ENCODE measurements at places on chromosomes 1 and 21.

- ATAC-seq, result peak; percentile 20
Observed at GRCh38 chr1:208157769-208158168, 86.4 kb downstream of the PLXNA2 start.

- ATAC-seq, result no peak
Observed at GRCh38 chr1:111404588-111404987, 22.9 kb downstream of the OVGP1 start.

GRCh38 chr1:19665496-19666465 lies 1.1 kb downstream of the HTR6 start:
- no peak for ATAC-seq

- ATAC-seq, result no peak
Observed at GRCh38 chr1:154664331-154665002, 56.5 kb upstream of the ADAR start.

DNA sequence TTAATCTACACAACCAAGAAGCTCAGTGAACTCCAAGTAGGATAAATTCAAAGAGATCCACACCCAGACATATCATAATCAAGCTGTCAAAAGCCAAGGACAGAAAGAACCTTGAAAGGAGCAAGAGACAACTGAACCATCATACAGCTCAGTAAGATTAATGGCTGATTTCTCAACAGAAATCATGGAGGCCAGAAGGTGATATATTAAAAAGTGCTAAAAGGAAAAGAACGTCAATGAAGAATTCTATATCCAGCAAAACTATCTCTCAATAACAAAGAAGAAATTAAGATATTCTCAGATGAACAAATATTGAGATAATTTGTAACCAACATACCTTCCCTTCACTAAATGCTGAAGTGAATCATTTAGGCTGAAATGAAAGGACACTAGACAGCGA lies 161.8 kb downstream of the TRABD2B start:
- no peak for ATAC-seq

DNA sequence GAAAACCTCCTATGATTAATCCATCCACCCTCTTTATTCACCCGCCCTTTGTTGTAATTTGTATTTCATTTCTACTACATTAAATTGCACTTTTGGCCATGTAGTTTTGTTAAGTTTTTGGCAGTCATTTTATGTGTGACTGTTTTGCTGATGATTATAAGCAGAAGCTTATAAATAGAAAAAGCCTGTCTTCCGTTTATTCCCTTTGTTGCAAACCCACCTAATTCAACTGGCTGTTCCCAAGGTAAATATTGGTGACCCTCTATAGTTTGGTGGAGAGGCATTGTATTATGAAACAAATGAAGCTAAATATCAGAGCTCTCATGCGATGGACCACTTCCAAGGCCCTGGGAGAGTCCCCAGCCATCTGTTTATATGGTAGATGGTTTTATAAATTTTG lies 36.7 kb upstream of the IGSF3 start:
- no peak for ATAC-seq

- ATAC-seq, result no peak
Observed at GRCh38 chr1:223062177-223062576, 80.9 kb downstream of the TLR5 start.

DNA sequence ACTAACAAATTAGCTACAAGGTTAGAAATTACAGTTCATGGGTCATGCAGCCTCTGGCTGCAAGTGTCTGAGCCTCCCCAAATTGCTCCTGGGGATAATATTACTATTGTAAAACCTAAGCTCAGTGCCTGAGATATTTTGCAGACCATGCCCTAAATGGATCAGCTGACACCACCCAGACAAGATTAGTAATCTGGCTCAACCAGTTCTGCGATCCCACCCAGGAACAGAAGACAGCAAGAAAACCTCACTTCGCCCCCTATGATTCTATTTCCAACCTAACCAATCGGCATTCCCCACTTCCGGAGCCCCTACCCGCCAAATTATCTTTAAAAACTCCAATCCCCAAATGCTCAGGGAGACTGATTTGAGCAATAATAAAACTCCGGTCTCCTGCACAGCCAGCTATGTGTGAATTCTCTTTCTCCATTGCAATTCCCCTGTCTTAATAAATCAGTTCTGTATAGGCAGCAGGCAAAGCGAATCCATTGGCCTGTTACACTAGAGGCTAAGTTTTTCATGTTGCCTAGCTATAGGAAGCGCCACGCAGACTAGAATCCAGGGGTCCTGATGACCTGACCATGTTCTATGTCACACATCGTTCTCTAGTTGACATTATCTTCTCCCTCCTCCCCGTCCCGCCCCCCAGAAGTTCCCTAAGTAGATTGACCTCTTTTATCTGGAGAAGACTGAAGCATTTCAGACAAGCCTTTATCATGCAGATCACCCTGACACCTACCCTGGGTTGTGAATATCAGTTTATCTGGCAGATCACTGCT lies 22.4 kb upstream of the ZFYVE9 start:
- ATAC-seq, result no peak

DNA sequence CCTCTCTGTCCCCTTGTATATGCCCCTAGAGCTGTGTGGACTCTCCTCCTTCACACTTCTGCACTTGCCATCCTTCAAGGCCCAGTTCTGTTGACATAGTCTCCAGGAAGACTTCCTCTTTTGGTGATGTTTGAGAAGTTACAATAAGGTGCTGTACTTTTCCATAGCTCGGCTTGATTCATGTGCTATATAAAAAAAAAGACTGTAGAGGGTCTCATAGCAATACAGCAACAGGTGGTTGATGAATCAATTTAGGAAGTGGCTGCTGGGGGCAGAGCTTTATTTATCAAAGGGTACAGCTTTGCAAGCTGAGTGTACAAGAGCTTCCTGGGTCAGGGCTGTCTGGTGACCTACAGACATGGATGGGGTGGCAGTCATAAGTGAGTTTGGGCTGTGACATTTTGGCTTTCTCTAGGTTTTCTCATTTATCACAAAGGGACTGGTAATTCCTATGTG lies 102.7 kb downstream of the RUNX1 start:
- ATAC-seq, result no peak

DNA sequence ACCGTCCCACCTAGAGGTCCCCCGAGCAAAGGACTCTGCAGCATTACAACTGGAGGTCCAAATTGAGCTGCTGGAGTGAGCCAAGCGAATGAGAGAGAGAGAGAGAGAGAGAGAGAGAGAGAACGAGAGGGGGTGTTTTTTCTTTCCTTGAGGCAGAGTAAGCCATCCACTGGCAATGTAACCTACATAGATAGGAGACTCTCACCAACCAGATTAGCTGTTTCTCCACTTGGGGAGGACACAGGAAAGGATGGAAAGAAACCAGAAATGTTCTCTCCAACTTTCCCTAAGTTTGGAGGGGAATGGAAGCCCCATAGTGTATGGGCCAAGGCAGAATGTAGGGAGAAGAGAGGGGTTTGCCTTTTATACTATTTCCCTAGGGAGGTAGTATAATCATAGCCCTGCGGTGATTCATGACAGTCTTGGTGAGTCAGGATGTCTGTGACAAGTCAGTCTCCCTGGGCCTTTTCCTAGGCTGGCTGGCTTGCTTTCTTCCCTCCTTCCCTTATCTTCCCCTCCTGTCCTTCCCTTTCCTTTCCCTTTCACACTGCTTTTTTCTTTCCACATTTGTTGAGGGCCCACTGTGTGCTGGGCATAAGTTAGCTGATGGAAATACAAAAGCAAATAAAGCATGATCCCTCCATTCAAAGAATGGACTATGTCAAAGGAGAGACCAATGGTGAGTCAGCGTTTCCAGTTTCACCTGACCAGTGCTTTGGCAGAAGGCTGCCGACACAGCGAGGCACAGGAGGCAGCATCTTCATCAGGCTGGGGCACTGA lies 7.1 kb downstream of the FNDC7 start:
- ATAC-seq, result no peak

DNA sequence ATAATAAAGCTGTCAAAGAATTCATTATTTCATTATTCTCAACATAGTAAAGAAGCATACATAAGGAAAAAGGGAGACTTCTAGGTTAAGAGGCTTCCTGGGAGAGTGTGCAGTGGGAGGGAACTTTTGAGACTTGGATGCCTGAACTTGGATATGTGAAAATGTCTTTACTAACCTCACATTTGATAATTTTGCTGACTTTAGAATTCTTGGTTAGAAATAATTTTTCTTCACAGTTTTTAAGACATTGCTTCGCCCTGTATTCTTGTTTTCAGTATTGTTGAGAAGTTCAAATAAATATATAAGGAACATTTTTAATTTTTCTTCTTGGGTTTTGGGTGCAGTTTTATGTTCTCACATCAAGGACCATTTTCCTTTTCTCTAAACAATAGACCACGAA lies 40.0 kb downstream of the GPSM2 start:
- ATAC-seq, result no peak

DNA sequence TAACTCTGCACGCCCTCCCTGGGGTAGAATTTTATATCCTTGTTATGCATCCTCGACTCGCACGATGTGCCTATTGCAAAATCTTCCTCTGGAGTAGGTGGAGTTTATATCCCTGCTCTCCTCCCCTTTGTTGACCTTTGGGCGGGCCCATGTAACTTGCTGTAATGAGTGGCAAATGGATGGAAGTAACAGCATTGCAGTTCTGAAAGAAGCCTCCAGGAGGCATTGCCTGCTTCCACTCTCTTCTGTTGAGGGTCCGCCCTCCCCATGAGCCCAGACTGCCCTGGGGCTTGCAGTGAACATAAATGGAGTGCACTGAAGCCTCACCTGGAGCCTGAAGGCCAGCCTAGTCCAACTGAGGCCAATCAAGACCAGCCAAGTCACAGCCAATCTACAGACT lies 62.2 kb upstream of the GRIK3 start:
- no peak for ATAC-seq

GRCh38 chr1:183577897-183578465 lies 12.3 kb downstream of the NCF2 start:
- ATAC-seq, result peak; percentile 17

DNA sequence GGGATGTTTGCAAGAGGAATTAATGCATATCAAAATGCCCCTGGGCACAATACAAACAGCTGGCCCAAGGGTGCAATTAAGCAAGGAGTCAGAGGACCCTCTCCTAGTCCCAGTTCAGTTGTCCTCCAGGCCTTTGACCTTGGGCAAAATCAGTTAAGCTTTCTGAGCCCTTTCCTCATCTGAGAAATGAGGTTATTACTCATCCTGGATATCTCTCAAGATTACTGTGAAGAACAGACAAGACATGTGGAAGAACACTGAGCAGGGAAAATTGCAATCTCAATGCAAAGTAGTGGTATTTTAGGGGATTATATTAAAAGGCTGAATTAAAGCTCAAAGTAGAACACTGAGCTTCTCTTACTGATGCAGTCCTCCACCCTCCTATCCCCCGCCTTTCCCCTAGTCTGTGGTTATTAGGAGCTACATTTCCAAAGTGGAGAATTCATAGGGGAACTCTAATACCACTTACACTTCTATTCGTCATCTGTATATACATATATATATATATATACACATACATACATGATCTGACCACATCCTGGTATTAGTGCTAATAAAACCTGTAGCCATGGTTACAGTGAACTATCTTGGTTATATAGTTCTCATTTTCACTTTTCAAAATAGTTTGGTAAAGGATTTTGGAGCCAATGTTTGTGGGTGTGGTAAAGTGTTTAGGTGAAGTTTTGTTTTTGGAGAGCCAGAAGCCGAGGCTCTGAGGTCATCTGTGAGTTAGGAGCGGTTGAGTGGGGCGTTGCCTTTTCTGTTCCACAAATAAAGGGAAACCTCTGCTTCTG lies 18.1 kb downstream of the KIAA0040 start:
- no peak for ATAC-seq

DNA sequence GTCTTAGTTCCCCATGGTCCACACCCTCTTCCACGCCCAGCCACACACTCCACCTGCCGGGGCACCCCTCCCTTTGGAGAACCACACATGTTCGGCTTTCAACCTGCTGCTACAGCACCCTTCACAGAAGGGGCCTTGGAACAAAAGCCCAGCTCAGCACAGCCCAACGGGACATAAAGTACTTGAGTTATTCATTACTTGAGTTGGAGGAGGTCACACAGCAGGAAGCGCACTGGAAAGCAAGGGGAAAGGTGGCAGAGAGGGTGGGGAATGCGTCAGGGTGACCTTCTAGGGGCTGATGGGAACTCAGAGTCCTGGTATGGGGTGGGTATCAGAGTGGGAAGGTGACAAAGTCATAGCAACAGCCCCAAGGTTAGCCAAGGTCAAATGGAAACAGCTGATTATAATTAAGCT lies 3.0 kb upstream of the ATP1B1 start:
- no peak for ATAC-seq

- no peak for ATAC-seq
Observed at GRCh38 chr1:215416497-215416896, 150.6 kb upstream of the KCTD3 start.

- ATAC-seq, result no peak
Observed at GRCh38 chr21:44965251-44966022, 25.6 kb downstream of the SLX9 start.

- no peak for ATAC-seq
Observed at GRCh38 chr1:71835442-71835813, 446.9 kb downstream of the NEGR1 start.

DNA sequence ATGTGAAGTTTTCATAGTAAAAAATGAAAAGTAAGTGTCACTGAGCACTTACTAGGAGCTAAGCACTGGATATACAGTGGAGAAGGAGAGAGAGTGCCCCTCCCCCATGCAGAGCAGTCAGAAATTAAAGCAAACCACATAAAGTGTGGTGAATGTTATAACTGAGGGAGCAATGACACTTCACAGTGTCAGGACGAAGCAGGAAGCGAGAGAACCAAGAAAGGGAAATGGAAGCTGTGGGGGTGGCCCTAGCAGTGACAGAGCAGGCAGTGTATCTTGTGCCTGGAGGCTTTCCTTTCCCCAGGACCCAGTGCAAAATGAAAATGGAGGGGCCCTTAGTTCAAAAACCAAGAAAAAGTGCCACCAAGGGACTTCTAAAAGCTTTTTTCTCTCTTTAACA lies 21.5 kb upstream of the RCAN3 start:
- no peak for ATAC-seq
